Stimulated activated CD4-positive, alpha-beta T cell treated with anti-CD3 and anti-CD28 coated beads, Interleukin-1b, Interleukin-23, amount 100 ng/mL, for 24 hours (primary cell): ENCODE measurements at places on chromosomes 1 and 21.

GRCh38 chr1:203055161-203055799, 29.0 kb downstream of the PPFIA4 start:
- no peak for DNase-seq

DNA sequence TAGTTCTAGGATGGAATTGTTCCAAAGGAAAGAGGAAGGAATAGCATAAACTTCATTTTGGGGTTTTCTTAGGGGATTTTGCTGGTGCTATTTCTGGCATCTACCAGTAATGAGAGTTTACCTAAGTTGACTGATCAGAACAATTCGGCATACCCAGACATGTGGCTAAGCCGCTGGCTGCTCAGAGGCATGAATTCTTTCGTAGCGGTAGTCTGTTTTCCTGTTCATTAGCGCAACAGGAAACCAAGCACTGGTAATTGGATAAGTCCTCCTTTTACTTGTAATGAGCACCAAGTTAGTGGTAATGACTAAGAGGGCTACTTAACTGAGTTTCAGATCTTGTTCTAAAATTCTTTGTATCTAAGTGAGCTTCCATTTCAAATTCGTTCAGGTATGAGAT, 38.6 kb downstream of the C21orf91 start:
- DNase-seq: no peak

DNA sequence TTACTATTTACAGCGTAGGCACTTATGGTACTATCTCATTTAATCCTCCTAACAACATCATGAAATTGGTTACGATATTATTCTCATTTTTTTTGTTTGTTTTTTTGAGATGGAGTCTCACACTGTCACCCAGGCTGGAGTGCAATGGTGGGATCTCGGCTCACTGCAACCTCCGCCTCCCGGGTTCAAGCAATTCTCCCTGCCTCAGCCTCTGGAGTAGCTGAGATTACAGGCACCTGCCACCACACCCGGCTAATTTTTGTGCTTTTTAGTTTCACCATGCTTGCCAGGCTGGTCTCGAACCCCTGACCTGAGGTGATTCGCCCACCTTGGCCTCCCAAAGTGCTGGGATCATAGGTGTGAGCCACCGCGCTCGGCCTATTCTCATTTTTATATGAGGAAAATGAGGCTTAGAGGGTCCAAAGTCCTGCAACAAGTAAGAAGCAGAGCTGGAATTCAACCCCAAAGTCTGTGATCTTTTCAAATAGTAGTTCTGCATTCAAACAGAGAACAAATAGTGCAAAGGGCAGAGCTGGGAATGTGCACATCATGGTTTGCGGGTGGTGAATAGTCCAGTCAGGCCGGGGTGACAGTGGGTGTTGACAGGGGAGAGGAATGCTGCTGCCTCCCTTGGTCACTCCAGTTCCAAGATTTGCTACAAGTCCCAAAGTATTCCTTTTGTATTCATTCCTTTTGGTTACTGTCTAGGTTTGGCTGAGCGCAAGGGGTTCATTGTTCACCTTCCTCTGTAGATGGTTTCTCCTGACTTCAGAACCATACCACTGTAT, 4.6 kb downstream of the PRUNE1 start:
- no peak for DNase-seq

- no peak for DNase-seq
Measured at GRCh38 chr1:64675718-64676345, 69.0 kb upstream of the RAVER2 start.

DNA sequence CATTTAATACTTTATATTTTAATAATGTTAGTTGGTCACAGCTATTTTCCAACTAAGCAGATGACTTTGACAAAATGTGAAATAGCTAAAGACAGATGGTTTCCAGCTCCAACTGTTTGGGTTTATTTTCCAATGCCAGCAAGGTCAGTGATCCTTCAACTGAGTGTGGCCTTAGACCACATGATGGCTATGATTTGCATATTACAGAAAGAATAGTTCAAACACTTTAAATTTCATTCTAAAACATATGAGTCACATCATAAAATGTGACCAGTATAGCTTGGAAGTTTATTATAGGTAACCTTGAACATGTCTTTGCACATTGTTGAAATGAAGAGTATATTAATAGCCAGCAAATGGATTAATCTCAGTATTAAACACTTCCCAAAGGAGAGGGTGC, 454.0 kb upstream of the C1orf87 start:
- no peak for DNase-seq

DNA sequence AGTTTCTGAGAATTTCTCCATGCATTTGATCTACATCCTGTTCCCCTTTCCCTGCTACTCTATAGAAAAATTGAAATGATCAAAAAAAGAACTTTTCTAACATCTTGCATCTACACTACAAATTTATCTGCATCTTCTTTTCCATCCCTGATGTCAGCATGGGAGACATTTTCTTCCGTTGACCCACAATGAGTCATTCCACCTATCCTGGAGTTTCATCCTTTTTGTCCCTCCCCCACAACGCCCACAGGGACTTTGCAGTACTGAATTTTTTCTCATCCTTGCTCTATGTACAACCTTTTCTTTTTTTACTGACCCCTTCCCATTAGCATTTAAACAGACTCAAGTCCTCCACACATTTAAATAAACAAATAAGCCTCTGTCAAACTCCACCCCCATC, 112.2 kb upstream of the MROH9 start:
- DNase-seq: no peak

DNA sequence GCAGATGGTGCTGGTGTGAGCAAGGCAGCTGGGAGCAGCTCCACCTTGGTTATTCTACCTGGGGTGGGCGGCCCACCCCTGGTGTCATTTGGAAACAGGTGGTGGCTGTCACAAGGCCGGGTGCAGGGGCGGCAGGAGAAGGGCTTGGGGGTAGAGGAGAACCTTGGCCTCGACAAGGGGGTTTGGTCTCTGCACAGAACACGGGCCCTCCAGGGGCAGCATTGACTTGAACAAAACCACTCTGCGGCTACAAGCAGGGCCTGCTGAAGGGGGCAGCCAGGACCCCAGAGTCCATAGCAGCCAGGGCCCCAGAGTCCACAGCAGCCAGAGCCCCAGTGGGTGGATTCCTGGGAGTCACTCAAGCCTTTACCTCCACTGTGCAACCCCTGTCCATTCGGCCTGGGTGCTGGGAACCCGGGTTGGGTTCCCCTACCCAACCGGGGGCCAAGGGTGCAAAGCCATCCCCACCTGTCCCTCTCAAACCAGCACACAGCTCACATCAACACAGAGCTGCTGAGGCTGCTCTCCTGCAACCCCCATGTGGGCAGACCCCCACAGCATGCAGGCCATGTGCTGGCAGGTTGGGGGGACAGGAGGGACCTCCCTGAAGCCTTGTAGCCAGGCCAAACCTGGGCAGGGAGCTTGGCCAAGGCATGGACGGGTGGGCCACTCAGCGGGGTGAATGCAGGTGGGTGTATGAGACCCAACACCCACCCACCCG, 7.7 kb downstream of the TRIM11 start:
- DNase-seq: no peak

- DNase-seq: no peak
Measured at GRCh38 chr1:83131692-83131955, 867.3 kb downstream of the TTLL7 start.

DNA sequence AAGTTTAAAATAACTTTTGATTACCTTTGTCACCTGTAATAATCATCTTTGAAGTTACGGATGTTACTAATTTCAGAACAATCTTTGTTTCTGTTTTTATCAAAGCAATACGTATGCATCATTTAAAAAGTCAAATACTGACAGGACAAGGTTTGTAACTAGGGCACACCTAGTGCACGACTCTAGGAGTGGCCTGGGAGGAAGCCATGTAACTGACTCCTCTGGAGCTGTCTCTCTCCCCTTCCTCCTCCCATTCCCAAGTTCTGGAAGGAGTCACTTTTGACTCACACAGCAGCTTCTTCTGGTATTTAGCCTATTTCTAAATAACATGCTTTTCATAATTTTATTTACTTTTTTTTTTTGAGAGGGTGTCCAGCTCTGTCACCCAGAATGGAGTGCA, 11.8 kb upstream of the RAP1GAP start:
- DNase-seq: no peak

GRCh38 chr1:7582460-7582972, 188.6 kb upstream of the VAMP3 start:
- DNase-seq: no peak

DNA sequence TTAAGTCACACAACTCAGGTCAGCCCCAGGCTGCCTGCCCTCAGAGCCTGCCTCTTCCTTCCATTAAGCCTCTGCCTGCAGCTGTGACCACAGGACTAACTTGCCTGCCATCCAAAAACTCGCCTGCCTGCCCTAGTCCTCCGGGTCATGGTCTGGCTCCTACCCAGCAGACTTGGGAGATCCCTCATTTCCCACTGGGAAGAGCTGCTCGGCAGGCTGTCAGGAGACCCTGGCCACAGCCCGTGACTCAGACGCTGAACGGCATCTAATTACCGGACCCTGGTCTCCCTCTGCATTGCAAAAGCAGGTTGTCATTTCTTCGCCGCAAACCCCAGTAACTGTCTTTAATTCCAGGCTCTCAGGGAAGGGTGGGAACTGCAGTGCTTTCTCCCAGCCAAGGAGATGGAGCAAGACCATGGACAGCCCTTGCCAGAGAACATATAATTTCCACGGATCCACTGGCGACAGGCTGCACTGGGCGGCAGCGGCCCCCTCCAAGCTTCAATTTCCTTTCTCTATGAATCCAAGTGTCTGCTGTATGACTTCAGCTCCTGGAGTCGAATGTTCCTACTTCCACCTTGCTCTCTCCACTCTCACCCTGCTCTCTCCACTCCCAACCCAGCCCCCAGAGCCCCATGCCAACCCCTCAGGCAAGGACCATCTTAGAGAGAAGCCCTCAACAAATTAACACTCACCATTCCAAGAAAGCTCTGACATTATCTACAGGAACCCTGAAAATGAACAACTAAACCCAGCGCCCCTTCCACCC, 20.4 kb downstream of the OLFML2B start:
- no peak for DNase-seq

DNA sequence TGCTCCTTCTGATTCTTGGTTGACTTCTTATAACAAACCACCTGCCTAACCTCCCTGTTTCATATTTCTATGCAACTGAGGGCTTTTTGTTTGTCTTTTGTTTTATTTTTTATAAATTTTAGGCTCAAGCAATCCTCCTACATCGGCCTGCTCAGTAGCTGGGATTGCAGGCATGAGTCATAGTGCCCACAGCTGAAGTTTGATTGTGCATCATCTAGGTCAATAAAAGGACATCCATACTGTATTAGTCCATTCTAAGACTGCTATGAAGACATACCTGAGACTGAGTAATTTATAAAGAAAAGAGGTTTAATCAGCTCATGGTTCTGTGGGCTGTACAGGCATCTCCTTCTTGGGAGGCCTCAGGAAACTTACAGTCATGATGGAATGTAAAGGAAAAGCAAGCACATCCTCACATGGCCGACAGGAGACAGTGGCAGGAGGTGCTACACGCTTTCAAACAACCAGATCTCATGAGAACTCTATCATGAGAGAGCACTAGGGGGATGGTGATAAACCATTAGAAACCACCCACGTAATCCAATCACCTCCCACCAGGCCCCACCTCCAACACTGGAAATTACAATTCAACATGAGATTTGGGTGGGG, 285.0 kb downstream of the SIPA1L2 start:
- no peak for DNase-seq

DNA sequence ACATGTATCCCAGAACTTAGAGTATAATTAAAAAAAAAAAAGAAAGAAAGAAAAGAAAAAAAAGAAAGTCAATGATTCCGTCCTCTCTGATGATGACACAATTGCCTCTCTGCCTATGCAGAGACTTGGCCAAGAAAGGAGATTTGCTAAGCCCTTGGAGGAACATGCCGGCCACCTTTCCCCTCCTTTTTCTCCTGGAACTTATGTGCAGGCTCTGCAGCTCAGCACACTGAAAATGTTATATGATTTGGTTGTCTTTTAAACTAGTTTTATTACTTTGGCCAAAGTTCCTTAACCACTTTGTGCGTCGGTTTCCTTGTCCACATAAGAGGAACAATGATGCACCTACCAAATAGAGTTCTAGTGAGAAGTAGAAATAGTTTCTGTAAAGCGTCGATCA, 111.4 kb upstream of the ZNF644 start:
- DNase-seq: no peak

DNA sequence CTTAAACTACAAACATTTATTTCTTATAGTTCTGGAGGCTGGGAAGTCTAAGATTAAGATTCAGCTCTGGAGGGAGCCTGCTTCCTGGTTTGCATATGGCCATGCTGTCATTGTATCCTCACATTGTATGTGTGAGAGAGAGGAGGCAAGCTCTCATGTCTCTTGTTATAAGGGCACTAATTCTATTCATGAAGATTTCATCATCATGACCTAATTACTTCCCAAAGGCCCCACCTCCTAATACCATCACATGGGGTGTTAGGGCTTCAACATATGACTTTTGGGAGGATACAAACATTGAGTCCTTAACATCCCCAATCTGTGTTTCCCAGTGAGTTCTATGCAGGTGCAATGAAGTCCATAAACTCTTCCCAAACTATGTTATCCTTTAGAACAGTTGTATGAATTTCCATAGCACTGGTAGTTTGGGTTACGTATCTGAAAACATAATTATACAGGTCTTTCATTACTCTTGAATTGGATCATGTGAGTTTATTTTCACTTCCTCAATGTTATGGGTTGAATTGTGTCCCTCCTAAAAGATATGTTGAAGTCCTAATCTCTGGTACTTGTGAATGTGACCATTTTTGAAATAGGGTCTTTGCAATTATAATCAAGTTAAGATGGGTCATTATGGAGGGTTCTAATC, 124.2 kb downstream of the RUNX1 start:
- DNase-seq: no peak

GRCh38 chr1:40645118-40645680, 20.3 kb downstream of the RIMS3 start:
- DNase-seq: no peak

DNA sequence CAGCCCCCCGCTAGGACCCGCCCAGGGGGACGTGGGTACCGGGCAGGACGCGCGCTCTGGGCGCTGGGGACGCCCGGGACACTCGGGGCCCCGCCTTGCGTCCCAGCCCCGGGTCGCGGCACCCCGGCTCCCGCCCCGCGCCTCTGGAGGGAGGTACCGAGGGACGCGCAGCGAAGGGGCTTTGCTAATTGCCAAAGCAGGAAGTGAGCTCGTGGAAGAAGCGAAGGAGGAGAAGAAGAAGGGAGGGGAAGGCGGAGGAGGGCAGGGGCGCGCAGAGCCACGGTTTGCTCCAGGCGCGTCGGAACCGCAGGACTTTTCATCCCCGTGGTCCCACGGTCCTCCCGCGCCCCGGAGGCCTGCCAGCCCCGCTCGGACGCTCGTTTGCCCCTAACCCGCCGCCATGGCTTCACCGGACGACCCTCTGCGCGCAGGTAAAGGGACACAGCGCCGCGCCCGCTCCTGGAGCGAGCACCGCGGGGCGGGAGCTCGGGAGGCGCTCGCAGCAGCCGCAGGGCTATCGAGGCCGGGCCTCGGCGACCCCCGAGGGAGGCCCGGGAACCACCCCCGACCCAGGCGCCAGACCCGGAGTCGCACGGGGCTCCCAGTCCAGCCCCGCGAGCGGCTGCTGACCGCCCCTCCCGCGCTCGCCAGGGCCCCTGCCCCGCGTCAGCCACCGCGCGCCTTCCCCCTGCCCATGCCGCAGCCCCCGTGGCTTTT, 1.3 kb downstream of the EDARADD start:
- no peak for DNase-seq

- DNase-seq: no peak
Measured at GRCh38 chr1:11539850-11540772, 61.2 kb downstream of the DISP3 start.

GRCh38 chr1:180166436-180166800, 11.7 kb downstream of the QSOX1 start:
- no peak for DNase-seq

- no peak for DNase-seq
Measured at GRCh38 chr1:223077247-223077833, 65.7 kb downstream of the TLR5 start.
